Breast epithelium (tissue), 4 donors: ENCODE measurements at places on chromosomes 2 and 18. TPM values are rescaled to one million over a fixed set of nuclear protein-coding genes. Genes with fewer than 3 reads are reported as not detected.

- DNase-seq, result no peak
These were observed 13.0 kb downstream of the HDAC4 start for GRCh38 chr2:239387811-239388210.

DNA sequence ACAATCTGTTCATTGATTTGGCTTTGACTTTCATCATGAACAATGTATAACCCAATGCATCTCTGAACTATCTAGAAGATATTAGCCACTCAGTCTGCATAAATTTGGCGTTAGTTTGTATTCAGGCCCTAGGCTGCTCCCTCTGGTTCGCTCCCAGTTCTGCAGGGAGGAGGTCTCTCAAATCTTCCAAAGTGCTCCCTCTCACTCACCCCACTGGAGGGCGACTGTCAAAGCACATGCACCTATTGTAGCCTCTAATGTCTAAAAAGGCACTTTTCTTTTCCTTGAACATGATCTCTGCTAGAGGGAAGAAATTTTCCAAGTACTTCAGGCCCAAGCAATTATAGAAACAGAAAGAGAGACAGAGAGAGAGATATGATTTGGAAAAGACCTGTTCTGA lies 291.5 kb downstream of the TDRD15 start:
- no peak for DNase-seq

DNA sequence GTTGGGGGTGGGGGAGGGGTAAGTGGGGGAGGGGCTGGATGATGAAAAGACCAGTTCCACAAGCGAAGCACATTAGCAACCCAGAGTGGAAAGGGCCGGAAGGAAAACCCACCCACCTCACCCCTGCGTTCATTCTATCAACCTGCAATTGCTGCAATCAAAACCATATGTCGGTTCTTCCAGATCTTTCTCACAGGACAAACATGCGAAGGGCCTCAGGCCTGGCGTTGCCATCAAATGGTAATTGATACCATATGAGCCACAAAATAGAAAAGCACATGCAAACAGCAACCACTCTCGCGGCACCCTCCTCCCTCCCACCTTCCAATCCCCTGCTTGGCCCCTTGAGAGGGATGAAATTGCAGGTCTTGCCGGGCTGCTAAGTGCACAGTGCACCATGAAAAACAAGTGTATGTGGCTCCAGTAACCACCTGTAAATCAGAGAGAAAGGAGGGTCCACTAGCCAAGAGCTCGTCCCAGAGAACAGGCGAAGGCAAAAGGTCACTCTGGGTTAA lies 287.5 kb downstream of the TCF4 start:
- DNase-seq, result no peak

- DNase-seq, result no peak
These were observed 8.0 kb upstream of the GALNT1 start for GRCh38 chr18:35573531-35573930.

- no peak for DNase-seq
These were observed 78.4 kb downstream of the LIMS1 start for GRCh38 chr2:108612514-108613183.

DNA sequence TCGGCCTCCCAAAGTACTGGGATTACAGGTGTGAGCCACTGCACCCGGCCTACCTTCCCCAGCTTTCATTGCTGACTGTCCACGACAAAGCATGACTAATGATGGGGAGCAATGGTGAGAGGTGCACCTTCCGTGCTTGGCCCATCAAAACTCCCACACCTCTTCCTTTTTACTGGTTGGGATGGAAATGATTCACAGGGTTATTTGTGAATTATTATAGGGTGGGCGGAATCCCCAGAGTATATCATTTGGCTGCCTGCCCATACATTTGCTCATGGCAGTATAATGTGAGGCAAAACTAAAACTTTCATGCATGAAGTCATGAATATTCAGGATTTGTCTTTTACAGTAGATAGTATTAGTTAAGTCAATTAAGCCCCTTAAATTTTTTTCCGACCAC lies 334.2 kb upstream of the NETO1 start:
- DNase-seq, result no peak

POMC gene
- total RNA-seq, result 2.9 TPM

GNAL gene
- 6.6 TPM for total RNA-seq

CXCR1 gene
- total RNA-seq, result 0.16 TPM

ZNF385B gene
- 8.8 TPM for total RNA-seq
